IMR-90 (cell line): ENCODE measurements at places on chromosomes 4 and X. TPM values are rescaled to one million over a fixed set of nuclear protein-coding genes. Genes with fewer than 3 reads are reported as not detected.

The ARHGAP10 gene
- total RNA-seq: 29.4 and 42.8 TPM in 2 replicates

GRCh38 chrX:110056419-110056818, 53.5 kb downstream of the TMEM164 start:
- no peak for DNase-seq

- DNase-seq: peak; percentile 0
These were observed 72.4 kb downstream of the NRK start for GRCh38 chrX:105894721-105895120.

DNA sequence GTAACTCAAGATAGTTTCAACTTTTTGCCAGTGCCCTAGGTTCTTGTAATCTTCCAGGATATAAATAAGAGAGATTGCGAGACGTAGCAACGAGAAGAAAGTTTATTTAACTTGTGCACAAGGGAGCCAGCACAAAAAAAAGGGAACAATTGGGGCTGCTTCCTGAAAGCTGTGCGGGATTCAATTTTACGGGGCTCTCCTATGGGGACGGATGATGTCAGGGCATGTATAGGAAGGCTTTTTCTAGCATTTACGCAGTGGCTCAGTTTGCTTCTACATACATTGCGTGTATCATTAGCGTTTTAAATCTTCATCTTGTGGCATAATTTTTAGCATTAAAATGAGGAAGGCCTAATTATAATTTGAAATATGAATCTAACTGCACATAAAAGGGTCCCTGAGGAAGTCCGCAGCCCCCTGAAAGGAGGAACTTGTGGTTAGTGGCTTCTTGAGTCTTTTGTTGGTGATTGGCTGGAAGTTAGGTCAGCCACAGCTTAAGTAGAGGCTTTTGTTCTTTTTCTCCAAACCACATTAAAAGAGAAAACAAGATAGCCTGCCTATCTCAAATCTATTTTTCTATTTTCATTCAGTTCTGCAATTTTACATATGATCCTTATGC, 668.2 kb upstream of the NDST4 start:
- no peak for DNase-seq

- no peak for DNase-seq
These were observed 56.1 kb downstream of the TSPAN5 start for GRCh38 chr4:98602270-98602669.

The FRMPD3 gene
- total RNA-seq: under 0.01 TPM in 2 replicates

GRCh38 chr4:143402776-143403552, 66.3 kb downstream of the GAB1 start:
- DNase-seq: no peak

DNA sequence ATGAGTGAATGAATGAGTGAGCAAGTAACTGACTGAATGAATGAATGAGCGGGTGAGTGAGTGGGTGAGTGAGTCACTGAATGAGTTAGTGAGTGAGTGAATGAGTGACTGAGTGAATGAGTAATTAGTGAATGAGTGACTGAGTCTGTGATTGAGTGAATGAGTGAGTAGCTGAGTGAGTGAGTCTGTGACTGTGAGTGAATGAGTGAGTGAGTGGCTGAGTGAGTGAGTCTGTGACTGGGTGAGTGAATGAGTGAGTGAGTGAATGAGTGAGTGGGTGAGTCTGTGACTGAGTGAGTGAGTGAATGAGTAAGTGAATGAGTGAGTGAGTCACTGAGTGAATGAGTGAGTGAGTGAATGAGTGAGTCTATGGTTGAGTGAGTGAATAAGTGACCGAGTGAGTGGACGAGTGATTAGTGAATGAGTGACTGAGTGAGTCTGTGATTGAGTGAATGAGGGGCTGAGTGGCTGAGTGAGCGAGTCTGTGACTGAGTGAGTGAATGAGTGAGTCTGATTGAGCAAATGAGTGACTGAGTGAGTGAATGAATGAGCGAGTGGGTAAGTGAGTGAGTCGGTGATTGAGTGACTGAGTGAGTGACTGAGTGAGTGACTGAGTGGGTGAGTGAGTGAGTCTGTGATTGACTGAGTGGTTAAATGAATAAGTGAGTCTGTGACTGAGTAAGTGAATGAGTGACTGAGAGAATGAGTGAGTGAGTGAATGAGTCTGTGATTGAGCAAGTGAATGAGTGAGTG, 223.0 kb upstream of the PSAPL1 start:
- DNase-seq: no peak

GRCh38 chr4:116020141-116020722, 906.8 kb upstream of the NDST4 start:
- no peak for DNase-seq

The MTM1 gene
- total RNA-seq: 5.6 and 8.3 TPM in 2 replicates

The FAM50A gene
- total RNA-seq: 46.4 and 65.5 TPM in 2 replicates

GRCh38 chr4:148333265-148333664, 108.9 kb downstream of the NR3C2 start:
- no peak for DNase-seq

- no peak for DNase-seq
These were observed 5.7 kb upstream of the TMEM156 start for GRCh38 chr4:39037941-39038340.

GRCh38 chrX:39782276-39782675, 315.5 kb downstream of the BCOR start:
- DNase-seq: no peak

- no peak for DNase-seq
These were observed 90.2 kb upstream of the SLITRK2 start for GRCh38 chrX:145727476-145727875.

DNA sequence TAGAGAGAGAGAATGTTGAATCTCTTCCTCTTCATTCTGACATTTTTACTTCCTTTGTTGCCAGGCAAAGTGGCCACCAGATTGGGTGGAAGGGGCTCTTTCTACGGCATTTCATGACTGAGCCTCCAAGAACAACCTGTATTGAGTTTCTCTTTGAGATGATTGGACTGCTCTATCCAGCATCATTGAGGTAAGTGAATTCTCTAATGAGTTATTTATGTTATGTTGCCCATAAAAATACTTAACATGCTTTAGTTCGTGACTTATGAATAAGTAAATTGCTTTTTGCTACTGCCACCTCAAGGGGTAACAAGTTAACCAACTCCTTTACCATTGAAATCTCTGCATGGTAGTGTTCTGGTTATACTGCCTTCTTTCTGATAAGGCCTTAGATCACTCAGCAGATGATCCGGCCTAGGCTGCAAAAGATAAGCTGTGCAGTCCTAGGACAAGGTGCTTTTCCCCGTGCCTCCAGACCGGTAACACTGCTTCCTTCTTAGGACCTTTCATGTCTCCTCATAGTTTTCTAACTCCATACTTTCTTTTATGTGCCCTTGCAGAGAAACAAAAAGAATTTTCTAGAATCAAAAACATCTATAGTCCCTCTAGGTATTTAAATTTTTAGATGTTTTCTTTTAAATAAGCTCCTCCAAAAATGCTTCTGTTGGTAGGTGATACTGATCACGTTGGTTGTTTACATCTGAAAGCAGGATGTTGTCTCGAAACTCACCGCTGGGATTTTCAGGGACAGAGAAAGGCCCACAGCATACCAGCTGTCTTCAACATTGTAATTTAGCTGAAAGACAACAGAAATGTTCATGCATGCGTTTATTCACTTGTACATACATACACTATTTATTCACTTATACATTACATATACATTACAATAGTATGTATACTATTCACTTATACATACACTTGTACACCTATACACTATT, 157.1 kb upstream of the RBPJ start:
- DNase-seq: no peak

The LRAT gene
- under 0.01 TPM in 2 replicates for total RNA-seq

GRCh38 chr4:185955151-185955770, 113.7 kb upstream of the TLR3 start:
- no peak for DNase-seq

GRCh38 chrX:11349020-11349419, 55.8 kb downstream of the AMELX start:
- no peak for DNase-seq

GRCh38 chr4:14265651-14266050, 638.1 kb upstream of the BOD1L1 start:
- no peak for DNase-seq

- no peak for DNase-seq
These were observed 94.7 kb downstream of the SMIM20 start for GRCh38 chr4:26008737-26009136.

DNA sequence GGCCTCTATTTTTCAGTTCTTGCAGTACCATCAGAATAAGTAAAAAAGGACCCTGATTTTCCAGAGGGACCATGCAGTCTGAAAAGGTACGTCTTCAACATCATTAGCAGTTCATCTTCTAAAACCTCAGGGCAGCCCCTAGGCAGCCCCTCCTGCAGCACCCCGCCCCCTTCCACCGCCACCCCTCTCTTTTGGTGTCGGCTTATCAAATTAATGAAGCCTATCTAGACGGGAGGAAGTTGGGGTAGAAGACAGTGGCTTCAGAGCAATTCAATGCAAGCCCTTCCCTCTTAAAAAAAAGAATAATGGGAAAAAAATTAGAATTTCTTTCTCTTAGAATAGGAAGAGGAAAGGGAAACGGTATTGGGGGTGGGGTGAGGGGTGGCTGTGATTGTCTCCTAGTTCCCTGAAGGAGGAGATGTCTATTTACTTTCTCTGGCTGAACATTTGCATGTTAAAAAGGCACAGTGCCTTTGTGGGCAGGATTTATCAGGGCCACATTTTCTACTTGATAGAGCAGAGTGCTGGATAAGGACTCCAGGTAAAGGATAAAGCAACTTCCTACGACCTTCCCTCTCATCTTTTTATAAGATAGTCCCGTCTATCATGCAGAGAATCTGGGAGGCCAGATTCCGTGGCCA, 159.4 kb downstream of the MGST2 start:
- DNase-seq: no peak

DNA sequence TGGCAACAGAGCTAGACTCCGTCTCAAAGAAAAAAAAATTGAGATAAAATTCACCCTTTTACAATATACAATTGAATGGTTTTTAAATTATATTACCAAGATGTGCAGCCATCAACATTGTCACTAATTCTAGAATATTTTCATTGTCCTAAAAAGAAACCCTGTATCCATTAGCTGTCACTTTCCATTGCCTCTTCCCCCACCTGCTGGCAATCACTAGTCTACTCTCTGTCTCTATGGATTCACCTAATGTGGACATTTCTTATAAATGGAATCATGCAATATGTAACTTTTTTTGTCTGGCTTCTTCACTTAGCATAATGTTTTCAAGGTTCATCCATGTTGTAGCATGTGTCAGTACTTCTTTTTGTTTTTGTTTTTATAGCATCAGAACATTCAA, 20.8 kb downstream of the ABHD18 start:
- DNase-seq: no peak

The CACNA1F gene
- total RNA-seq: not detected in 2 replicates

DNA sequence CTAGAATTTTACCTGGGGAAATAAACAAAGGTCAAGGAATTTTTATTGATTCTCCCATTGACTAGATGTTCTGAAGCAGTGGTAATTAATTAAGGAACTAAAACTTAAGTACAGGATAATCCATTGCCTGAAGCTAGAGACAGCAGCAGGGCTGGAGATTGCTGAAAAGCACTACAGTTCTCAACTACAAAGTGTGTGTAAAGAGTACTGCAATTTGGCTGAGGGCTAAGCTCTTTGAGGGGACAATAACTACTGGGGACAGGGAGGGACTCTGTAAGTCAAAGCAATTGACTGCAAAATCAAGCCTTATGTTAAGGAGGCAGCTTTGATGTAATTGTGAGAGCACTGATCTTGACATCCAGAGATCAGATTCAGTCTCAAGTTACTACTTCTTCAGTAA, 260.4 kb downstream of the GALNTL6 start:
- DNase-seq: no peak

DNA sequence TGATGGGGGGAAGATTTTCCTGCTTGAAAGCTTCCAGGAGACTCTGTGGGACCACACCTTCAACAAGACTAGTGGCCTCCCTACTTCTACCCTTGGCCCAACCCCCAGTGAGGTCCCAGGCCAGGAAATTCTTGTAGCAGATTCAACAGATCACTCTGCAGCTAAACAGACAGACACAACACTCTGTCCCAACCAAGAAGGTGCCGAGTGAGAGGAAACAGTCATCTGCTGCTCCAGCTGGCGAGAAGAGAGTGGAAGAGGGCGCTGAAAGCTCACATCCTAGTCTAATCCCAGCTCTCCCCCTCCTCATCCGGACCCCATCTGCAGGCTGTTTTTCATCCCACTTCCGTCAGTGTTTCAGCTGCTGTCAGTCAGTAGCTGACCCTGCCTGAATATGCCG, 63.4 kb downstream of the CHRDL1 start:
- no peak for DNase-seq

DNA sequence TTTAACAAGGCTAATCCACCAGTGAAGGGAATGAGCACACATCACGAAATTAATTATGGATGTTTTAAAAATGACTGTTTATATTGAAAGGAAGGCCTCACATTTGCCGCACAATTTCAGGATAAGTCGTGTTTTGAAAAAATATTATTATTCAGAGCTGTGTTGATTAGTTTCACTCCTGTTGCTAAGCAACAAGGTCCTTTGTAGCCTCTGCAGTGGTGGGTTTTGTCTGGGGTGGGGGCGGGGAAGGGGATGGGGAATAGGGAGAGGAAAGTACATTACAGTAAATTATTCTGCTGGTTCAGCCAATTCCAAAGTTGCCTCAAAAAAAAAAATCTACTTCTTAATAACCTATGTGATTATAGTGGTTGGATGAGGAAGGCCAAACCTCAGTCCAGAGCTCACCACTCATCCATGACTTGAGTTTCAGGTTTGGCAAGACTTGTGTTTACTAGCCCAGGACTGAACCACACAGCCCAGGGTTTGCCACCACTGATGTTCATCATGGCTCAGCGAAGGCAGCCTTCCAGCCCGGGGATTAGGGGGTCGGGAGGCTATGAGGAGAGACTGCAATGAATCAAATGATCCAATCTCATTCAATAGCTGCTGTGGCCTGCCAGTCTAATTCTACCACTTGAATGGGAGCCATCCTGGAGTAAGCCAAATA, 162.5 kb upstream of the ATP6AP2 start:
- no peak for DNase-seq

GRCh38 chr4:2461246-2461960, 7.5 kb upstream of the RNF4 start:
- DNase-seq: no peak

- DNase-seq: no peak
These were observed 35.4 kb upstream of the CENPU start for GRCh38 chr4:184769141-184769765.

DNA sequence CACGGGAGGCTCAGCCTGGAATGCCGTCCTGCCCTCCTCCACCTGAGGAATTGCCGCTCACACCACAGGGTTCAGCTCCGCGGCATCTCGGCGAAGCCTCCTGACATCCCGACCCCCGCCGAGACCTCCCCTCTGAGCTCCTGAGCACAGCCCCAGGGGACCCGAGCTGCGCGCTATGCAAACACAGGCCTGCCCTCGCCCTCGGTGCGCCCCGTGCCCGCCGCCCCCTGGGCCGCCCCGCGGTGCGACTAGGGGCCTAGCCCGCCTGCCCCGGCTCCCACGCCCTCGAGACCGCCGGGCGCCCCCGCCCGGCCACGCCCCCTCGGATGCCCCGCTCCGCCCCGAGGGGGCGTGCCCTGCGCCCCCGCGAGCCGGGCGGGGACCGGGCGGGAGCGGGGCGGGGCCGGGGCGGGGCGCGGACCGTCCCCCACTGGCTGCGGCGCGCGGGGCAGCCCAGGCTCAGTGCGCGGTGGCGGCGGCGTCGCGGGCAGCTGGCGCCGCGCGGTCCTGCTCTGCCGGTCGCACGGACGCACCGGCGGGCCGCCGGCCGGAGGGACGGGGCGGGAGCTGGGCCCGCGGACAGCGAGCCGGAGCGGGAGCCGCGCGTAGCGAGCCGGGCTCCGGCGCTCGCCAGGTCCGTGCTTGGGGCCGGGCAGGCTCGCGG, at the start of gene FGFR3:
FGFR3 (plus strand) TSS at position 462 of the 664 bp plus-strand sequence. CDS start 642 bp downstream, outside the sequence.
- DNase-seq: no peak

The RAB41 gene
- not detected in 2 replicates for total RNA-seq

- no peak for DNase-seq
These were observed 132.3 kb downstream of the PDLIM5 start for GRCh38 chr4:94583914-94584641.
